DND-41 (cell line): ENCODE measurements at places on chromosomes 6 and 20.

- no peaks in the 10 kb centered on the region for H3K27me3 ChIP-seq
- DNase-seq: no peak
- H3K27ac ChIP-seq: no peak overlapping the region
- H3K36me3 ChIP-seq: no peaks in the 10 kb centered on the region
- no peaks in the 10 kb centered on the region for H3K4me1 ChIP-seq
These were observed 82.0 kb upstream of the EDN1 start for GRCh38 chr6:12208190-12208589.

DNA sequence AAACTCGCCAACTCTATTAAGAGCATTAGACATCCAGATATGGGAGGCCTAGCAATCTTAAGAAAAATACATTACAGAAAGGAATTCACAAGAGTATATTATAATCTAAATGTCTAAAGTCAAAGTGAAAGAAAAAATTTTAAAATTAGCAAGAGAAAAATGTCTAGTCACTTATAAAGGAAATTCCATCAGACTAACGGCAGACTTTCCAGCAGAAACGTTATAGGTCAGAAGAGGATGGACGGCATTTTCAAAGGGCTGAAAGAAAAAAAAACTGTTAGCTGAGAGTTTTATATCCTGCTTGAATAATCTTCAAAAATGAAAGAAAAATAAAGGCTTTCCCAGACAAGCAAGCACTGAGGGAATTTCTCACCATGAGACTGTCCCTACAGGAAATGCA is 269.0 kb downstream of the HDGFL1 start:
- H3K27me3 ChIP-seq: no peaks in the 10 kb centered on the region
- no peak overlapping the region for H3K4me3 ChIP-seq
- H3K36me3 ChIP-seq: no peaks in the 10 kb centered on the region
- H3K4me1 ChIP-seq: no peaks in the 10 kb centered on the region
- DNase-seq: no peak

DNA sequence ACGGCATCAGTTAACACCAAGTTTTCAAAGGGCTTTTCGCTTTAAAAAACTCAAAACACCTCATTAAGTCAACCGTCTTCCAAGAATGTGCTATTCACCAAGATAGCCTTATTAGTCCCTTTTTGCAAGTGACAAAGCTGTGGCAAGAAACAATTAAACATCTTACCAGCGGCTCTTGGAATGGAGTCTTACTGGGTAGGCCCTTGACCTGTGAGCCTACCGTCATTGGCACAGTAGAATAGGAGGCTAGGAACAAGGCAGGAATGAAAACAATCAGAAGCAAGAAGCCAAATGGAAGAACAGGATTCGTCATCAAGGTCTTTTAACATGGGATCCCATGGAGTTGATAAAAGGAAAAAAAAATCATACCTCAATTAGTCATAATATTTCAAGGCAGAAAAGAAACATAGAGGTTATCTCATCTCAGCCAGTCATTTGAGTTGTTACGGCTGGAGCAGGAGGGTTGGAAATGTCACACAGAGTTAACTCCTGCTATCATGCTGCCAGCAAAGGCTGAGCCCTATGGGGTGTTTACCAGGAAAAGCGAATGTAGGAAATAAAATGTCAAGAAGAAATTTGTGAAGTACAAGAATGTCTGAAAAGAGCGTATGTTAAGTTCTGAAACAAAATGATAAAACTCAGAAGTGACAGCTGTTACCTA is 236.4 kb downstream of the UST start:
- no peaks in the 10 kb centered on the region for H3K4me1 ChIP-seq
- H3K27me3 ChIP-seq: no peaks in the 10 kb centered on the region
- H3K27ac ChIP-seq: no peak overlapping the region

DNA sequence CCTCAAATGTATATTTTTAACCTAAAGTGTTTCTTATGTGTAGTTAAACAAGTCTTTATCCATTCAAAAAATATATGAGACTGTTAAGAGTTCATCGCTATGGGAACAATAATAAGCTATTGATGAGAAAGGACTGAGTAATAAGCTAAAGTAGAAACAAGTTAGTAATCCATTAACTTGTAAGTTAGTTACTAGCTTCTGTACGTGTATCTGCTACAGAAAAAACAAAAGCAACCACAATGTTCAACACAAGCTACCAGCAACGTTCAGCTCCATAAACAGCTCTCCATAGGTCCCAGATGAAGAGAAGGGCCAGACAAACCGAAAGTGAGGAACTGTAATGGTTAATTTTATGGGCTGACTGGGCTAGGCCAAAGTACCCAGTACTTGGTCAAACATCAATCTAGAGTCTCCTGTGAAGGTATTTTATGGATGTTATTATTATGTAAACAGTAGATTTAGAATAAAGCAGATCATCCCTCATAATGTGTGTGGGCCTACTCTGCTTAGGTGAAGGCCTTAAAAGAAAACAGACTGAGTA is 33.8 kb upstream of the FAM135A start:
- no peak overlapping the region for H3K27ac ChIP-seq
- no peak overlapping the region for H3K4me3 ChIP-seq
- H3K27me3 ChIP-seq: no peaks in the 10 kb centered on the region
- H3K36me3 ChIP-seq: no peaks in the 10 kb centered on the region
- DNase-seq: no peak

GRCh38 chr6:162118706-162119105 is 608.9 kb downstream of the PRKN start:
- no peak for DNase-seq
- no peaks in the 10 kb centered on the region for H3K4me1 ChIP-seq
- no peak overlapping the region for H3K27ac ChIP-seq
- H3K27me3 ChIP-seq: no peaks in the 10 kb centered on the region
- no peak overlapping the region for H3K4me3 ChIP-seq

GRCh38 chr20:44720997-44721784 is 6.0 kb downstream of the CCN5 start:
- H3K36me3 ChIP-seq: no peaks in the 10 kb centered on the region
- H3K27me3 ChIP-seq: no peaks in the 10 kb centered on the region
- no peaks in the 10 kb centered on the region for H3K4me1 ChIP-seq
- no peak overlapping the region for H3K4me3 ChIP-seq
- no peak for DNase-seq

DNA sequence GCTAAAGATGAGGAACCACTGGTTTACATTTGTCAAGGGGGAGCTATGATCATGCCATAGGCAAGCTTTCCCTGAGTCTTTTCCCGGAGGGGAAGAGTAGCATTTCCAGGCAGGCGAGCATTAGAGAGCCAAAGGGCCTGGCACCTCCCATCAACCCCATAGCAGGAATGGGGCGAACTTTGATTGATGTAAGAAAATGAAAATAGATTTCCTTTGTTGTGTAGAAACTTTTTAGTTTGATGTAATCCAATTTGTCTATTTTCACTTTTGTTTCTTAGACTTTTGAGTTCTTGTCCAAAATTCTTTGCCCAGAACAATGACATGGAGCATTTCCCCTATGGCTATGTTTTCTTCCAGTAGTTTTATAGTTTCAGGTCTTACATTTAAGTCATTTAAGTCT is 85.2 kb downstream of the CDH26 start:
- 0 out of 2 replicates have a peak, but pooled peaks cover 3% of the 10 kb centered on the region for H3K4me1 ChIP-seq
- H3K4me3 ChIP-seq: no peak overlapping the region
- H3K36me3 ChIP-seq: no peaks in the 10 kb centered on the region

GRCh38 chr6:104558746-104559145 is 301.0 kb downstream of the HACE1 start:
- no peaks in the 10 kb centered on the region for H3K4me1 ChIP-seq
- DNase-seq: no peak
- H3K27ac ChIP-seq: no peak overlapping the region
- no peaks in the 10 kb centered on the region for H3K27me3 ChIP-seq

DNA sequence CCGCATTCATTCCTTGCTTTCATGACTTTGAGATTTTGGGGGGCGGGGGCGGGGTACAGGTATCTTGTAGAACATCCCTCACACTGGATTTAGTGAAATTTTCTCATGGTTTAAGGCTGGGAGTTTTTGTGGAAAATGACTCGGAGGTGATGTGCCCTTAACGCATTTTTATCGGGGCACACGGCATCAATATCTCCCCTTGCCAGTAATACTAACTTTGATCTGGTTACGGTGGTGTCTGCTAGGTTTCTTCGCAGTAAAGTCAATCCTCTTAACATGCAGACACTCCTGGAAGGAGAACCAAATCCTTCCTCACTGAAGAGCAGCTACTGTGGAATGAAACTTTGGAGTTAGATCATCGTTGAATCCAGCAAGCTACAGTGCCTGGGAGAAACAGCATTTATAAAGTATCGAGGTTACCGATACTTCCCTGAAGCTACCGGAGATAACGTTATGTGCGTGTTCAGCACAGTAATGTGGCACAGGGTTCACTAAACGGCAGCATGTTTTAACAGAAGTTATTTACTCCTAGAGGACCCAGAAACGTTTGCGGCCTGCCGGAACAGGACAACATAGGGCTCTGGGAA is 1.2 kb upstream of the DYNLRB1 start:
- peak overlapping the region; percentile 73 for H3K4me3 ChIP-seq
- peaks cover 25% of the 10 kb centered on the region for H3K36me3 ChIP-seq
- 0 out of 2 replicates have a peak overlapping the region, but pooled peaks have one; percentile 71 for H3K27ac ChIP-seq
- H3K4me1 ChIP-seq: peaks cover 31% of the 10 kb centered on the region

DNA sequence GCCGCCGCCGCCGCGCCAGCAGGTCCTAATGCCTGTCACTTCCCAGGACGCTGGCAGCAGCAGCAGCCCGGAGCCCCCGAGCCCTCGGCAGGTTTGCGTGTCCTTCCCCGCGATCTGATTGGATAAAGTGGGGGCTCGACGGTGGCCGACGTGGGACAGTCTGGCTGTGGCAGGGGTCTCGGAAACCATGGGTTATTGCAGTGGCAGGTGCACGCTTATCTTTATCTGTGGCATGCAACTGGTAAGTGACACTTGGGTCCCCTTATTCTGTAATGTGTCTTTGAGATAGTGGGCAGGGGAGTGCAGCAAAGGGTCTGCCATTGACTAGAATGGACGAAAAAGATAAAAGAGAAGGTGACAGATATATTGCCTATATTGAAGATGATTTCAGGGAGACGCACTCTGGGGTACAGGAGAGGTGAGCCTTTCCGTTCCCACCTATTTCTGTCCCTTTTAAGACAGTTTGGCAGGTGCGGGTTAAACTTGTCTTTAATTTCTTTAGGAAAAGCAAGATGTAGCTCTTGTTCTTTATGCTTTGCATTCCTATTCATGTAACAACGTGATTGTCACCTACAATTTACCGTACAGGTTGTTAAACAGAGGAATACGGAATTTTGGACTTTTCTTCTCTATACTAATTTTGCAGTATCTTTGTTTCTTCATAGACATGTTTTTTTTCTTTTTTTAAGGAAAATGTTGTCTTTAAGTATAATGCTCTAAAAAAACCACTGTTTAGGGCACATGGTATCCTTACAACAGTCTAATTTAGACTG is 535 bp downstream of the NKAIN2 start:
- peaks cover 5% of the 10 kb centered on the region for H3K27me3 ChIP-seq
- no peaks in the 10 kb centered on the region for H3K4me1 ChIP-seq

- no peaks in the 10 kb centered on the region for H3K36me3 ChIP-seq
- H3K27me3 ChIP-seq: no peaks in the 10 kb centered on the region
- DNase-seq: no peak
- H3K27ac ChIP-seq: no peak overlapping the region
- H3K4me1 ChIP-seq: no peaks in the 10 kb centered on the region
These were observed 43.4 kb upstream of the PIM1 start for GRCh38 chr6:37126493-37126958.

DNA sequence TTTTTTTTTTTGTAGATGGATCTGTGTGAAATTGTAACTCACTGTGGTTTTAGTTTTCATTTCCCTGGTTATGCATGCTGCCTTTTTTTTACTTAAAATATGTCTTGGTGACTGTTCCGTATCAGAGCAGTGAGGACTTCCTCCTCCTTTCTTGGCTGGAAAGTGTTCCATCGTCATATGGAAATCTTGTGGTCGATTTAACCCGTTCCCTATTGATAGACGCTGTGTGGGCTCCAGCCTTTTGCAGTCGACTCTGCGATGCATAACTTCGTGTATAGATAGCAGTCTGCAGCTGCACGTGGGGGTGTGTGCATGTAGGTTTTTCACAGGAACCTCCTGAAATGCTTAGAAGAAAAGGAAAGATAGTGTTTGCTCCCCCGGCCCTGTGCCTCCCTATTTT is 28.1 kb upstream of the PNPLA1 start:
- no peaks in the 10 kb centered on the region for H3K36me3 ChIP-seq
- no peak overlapping the region for H3K4me3 ChIP-seq
- no peaks in the 10 kb centered on the region for H3K4me1 ChIP-seq
- no peak overlapping the region for H3K27ac ChIP-seq
- no peaks in the 10 kb centered on the region for H3K27me3 ChIP-seq
- no peak for DNase-seq

- no peak for DNase-seq
- H3K4me3 ChIP-seq: no peak overlapping the region
- H3K4me1 ChIP-seq: peaks cover 7% of the 10 kb centered on the region; the same call in 1 of the 2 replicates
- no peaks in the 10 kb centered on the region for H3K27me3 ChIP-seq
- peaks cover 15% of the 10 kb centered on the region; the same call in 1 of the 2 replicates for H3K36me3 ChIP-seq
These were observed 16.7 kb downstream of the TRMT11 start for GRCh38 chr6:126002755-126003679.

DNA sequence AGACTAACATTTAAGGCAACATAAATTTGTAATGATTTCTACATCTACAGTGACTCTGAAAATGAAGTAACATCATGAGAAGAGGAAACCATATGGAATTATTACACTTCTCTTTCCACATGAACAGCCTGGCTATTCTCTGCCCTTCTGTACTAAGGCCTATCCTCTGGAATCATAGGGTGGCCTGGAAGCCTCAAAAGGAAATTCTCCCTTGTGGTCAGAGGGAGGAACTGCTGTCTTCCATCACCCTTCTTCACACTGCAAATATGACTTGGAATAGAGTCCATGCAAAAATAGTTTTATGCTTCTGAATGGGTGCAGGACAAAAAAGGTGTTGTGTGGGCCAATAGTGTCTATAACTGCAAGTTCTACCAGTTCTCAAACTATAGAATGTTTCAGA is 44.6 kb upstream of the SH3BGRL2 start:
- H3K4me1 ChIP-seq: no peaks in the 10 kb centered on the region
- no peak overlapping the region for H3K27ac ChIP-seq
- no peaks in the 10 kb centered on the region for H3K36me3 ChIP-seq
- H3K4me3 ChIP-seq: no peak overlapping the region
- H3K27me3 ChIP-seq: no peaks in the 10 kb centered on the region
- no peak for DNase-seq

DNA sequence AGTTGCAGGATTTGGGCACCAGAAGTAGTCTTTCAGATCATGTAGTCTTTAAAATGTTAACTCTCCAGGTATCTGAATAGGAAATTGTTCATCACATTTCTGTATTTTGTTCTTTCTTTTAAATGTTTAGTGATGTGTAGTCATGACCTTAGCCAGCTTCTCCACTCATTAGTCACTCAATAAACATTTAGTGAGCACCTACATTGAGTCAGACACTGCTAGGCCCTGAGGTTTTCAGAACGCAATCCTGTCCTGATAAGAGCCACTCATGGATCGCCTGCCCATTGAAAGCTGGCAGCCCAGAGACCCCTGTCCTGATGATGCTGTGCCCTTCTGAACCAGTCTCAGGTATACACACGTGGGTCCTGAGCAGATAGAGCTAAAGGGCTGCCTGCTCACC is 163.4 kb upstream of the HEY2 start:
- DNase-seq: no peak
- H3K4me1 ChIP-seq: no peaks in the 10 kb centered on the region

- no peaks in the 10 kb centered on the region for H3K27me3 ChIP-seq
- no peak for DNase-seq
- no peak overlapping the region for H3K4me3 ChIP-seq
- H3K36me3 ChIP-seq: no peaks in the 10 kb centered on the region
These were observed 155.5 kb upstream of the SLC24A3 start for GRCh38 chr20:19056909-19057308.

GRCh38 chr6:113187661-113188060 is 669.5 kb upstream of the MARCKS start:
- no peaks in the 10 kb centered on the region for H3K27me3 ChIP-seq
- no peaks in the 10 kb centered on the region for H3K36me3 ChIP-seq
- DNase-seq: no peak
- no peak overlapping the region for H3K27ac ChIP-seq
- no peak overlapping the region for H3K4me3 ChIP-seq
